ENCODE measurements at places on chromosomes 6 and 20. TPM values are rescaled to one million over a fixed set of nuclear protein-coding genes. Genes with fewer than 3 reads are reported as not detected.

Gene RARS2
- 53.8 TPM for total RNA-seq

Gene DDX43
- total RNA-seq: 1.2 TPM

Gene RSPO4
- not detected for total RNA-seq

Gene MAS1
- under 0.01 TPM for total RNA-seq

Gene ABHD12
- 58.9 TPM for total RNA-seq

Gene LAMA2
- total RNA-seq: 64.3 TPM

Gene LY86
- total RNA-seq: not detected

Gene ZSWIM3
- total RNA-seq: 3.7 TPM

Gene HLA-G
- total RNA-seq: not detected

Gene TMEM239
- total RNA-seq: not detected

Gene MAP7
- 1.4 TPM for total RNA-seq

Gene ZBTB46
- 4.8 TPM for total RNA-seq

Gene PXDC1
- total RNA-seq: 50.8 TPM
